GM20000 (cell line): ENCODE measurements at places on chromosomes 5 and 9.

- no peak for DNase-seq
Measured at GRCh38 chr9:83245979-83246659, 183.2 kb upstream of the RASEF start.

DNA sequence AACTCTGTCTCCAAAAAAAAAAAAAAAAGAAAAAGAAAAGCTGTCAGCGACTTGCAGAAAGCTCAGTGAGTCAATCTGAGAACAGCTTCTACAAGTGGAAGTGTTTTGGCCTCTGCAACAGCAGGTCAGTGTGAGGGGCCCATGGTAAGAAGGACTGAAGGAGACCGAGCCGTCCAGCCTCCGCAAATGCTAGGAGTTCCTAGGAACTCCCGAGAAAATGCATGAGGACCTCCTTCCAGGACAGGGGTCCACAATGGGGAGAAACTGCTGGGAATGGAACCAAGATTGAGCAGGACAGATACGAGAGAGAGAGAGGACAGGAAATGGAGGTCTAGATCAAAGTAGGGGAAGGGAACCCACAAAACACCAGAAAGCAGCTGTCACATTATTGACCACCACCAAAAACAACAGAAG is 180.5 kb downstream of the CRB2 start:
- DNase-seq, result peak; percentile 62

- DNase-seq, result no peak
Measured at GRCh38 chr9:128045831-128046230, 21.3 kb downstream of the NAIF1 start.

GRCh38 chr9:94277885-94278536 is 18.9 kb downstream of the ZNF169 start:
- no peak for DNase-seq

- DNase-seq, result no peak
Measured at GRCh38 chr5:151745071-151745705, 13.2 kb downstream of the ATOX1 start.

GRCh38 chr5:81334304-81335061 is 33.1 kb downstream of the ZCCHC9 start:
- no peak for DNase-seq

- DNase-seq, result no peak
Measured at GRCh38 chr5:130529111-130529510, 624.8 kb downstream of the CHSY3 start.

DNA sequence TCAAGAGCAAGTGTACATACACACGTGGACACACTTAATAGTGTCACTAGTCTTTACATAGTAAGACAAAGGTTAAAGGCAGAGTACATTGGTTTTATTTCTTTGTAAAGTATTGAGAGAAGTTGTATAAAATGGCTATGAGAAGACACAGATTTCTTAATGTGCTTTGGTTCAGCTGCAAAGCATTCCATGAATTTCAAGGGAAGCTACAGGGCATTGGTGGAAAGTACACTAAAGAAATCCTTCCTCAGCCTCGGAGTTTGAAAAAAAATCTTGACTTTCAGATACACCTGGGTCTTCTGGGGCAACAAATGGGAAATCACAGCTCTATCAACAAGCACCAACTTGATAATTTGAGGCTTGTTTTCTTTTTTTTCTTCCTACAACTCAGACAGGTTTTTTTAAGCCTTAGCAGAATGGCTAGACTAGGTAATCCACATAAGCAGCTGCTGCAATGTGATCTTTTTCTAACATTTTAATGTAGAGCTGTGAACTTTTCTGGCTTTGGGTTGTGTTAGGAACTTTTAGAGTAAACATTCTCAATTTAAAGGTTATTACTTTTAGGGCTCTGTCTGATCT is 140.4 kb upstream of the FST start:
- no peak for DNase-seq

GRCh38 chr5:68405026-68405684 is 189.6 kb downstream of the PIK3R1 start:
- DNase-seq, result no peak

- DNase-seq, result no peak
Measured at GRCh38 chr9:14500705-14501104, 186.8 kb upstream of the NFIB start.

- DNase-seq, result no peak
Measured at GRCh38 chr9:125977223-125977622, 230.1 kb downstream of the PBX3 start.

DNA sequence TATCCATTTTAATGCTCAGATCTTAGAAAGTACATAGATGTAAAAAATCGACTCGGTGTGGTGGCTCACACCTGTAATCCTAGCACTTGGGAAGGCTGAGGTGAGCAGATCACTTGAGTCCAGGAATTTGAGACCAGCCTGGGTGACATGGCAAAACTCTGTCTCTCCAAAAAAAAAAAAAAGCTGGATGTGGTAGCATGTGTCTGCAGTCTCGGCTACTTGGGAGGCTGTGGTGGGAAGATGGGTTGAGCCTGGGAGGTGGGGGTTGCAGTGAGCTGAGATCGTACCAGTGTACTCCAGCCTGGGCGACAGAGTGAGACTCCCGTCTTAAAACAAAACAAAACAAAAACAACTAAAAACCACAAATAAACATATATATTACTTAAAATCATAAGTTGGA is 61.4 kb downstream of the RASA1 start:
- no peak for DNase-seq

DNA sequence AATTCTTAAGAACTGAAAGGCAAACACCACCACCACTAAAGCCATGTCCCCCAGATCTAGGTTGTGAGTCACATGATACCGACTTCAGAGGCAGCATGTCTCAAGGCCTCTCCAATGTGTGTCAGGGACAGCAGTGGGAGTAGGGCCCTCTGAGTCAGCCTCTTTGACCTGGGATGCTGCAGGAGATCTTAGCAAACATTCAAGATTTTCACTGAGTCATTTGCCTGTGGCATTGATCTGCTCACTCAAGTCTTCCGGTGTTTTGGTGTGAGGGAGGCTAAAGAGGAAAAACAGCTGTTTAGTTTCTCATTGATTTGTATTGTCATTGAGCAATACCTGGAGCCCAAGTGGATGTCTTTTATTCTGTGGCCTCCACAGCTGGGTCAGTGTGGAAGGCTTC is 36.1 kb downstream of the TMC1 start:
- no peak for DNase-seq

DNA sequence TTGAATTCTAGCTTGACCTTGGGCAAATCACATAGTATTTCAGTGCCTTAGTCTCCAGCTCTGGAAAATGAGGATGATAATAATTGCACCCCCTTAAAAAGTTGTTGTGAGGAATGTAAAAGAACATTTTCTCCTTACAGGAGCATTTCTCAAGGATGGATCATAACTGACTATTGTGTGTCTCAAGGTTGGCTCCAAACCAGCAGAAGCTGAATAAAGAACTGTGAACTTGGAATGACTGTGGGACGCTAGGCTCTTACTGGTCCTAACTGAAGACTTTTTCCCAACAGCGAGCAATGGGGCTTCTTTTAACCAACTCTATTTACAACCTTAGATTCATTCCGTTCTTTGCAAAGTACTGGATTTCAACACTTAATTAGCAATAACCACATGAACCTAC is 26.2 kb upstream of the GLRX start:
- DNase-seq, result no peak

DNA sequence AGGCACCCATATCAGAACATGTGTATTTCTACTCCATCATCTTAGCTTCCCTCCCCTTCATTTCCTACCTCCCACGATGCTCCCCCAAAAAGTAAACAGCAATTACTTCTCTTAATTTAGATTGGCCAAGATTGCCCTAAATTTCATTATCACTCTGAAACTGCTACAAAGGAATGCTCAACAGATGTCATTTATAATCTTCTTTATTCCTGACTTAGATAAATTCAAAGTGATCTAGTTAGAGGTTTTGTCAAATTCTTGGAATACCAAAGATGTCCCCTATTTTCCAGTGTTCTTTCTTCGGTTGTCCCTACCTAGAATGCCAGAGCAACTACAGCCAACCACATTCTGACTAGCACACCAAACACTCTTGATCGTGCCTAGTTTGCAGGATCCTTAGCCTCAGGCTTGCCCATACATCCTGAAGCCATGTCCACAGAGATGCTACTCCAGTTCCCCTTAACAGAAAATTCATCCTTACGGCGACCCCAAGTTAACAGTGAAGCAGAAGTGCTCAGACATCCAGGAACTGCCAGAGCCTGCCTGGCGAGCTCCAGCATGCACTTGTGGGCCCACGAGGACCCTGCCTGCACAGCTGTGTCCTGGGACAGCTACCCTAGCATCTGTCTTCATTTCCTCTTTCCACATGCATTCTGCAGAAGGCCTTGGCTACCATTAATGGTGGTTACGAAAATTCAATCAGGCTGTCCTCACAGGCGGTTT is 31.6 kb downstream of the DAP start:
- DNase-seq, result no peak

DNA sequence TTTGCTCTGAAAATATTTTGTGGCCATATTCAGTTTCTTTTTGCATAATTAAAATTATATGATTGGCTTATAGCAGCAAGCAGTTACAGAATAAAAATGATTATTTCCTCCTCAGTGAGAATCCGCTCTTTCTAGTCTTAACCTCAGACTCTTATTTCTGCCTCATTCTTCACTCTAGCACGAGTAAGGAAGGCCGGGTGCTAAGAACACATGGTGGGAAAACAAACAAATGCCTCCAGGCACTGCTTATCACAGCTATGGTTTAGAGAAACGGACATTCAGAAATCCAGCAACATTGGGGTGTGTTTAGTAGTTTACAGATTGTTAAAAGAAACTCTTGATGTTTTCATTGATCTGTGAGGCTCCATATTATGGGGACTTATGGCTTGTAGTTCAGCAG is 168.7 kb downstream of the KDM4C start:
- DNase-seq, result no peak

DNA sequence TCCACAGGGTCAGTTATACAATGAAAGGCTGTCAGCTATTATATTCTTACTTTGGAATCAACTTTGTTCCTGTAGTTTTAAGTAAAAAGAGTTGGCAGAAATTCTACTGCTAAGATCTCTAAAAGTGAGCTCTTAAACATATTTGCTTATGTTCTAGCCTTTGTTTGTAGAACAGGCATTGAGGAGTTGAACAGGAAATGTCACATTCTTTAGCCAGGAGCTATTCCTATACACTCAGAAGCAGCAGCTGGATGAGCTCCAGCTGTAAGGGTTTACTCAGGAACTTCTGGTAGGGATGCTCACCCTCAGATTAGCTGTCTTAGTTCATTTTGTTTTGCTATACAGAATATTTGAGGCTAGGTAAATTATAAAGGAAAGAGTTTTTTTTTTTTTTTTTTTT is 22.4 kb upstream of the SPINK14 start:
- DNase-seq, result no peak
